ENCODE measurements at places on chromosomes 13 and 19.

DNA sequence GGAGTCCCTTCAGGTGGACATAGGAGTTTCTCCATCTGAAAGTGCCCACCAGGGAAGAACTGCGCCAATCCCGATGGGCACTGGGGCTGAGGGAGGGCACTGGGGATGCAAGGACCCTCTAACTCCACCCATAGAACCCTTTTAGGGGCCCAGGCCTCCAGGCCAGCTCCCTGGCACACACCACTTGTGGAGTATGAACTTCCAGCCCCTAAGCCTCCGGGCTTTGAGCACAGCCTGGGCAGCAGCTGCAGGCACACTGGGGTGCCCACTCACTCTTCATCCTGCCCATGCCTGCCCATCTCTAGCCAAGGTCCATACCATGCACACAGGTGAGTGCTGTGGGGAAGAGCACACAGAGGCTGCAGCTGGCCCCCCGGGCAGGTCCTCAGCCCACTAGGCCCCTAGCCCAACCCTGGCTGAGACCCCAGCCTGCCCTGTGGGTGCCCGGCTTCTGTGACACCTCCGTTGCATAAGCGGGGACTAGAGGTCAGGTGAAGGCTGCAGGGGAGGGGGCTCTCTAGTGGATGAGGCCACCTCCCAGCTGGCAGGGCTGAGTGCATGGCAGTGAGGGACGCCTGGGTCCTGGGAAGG lies 14.6 kb upstream of the SLC7A10 start:
- no peak for DNase-seq

DNA sequence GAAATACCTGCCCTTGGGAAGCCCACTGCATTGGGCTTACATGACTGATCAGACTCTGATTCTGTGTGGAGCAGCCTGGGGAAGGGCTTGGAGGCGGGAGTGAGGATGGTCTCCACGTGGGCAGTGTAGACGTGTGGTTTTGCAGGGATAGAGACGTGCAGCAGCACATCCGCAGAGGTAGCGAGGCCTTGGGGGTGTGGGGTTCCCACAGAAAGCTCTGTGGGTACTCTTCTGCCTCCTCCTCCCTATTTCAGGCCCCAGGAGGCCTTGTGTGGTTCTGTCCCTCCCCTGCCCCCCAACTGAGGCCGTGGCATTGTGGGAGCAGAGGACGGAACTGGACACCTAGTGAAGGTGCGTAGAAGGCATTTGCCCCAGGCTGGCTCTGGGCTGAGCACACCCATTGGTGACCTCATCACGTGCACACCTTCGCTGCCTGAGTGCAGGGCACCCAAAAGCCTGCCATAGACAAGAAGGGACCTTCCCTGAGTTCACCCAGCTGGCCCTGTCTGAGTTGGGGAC lies 28.9 kb downstream of the PPP1R37 start:
- DNase-seq, result no peak

GRCh38 chr19:4372165-4373012 lies 28.0 kb downstream of the SH3GL1 start:
- no peak for DNase-seq

DNA sequence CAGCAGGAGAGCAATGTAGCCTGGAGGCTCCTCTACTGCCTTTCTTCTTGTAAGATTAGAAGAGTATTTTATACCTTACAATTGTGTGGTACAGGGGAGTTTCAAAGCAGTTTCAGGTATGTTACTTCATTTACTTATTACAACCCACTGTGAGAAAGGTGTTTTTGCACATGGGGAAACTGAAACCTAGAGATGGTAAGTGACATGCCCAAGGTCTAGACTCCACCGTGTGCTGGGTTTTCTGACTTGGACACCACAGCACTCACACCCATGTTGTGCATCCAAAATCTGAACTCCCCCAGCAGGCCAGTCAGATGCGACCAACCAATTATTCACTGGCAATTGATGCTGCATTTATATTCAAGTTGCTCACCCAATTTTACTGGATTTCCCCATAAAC lies 22.8 kb downstream of the ERICH6B start:
- DNase-seq, result no peak

GRCh38 chr13:48507021-48507420 lies 25.9 kb downstream of the RCBTB2 start:
- DNase-seq, result no peak

DNA sequence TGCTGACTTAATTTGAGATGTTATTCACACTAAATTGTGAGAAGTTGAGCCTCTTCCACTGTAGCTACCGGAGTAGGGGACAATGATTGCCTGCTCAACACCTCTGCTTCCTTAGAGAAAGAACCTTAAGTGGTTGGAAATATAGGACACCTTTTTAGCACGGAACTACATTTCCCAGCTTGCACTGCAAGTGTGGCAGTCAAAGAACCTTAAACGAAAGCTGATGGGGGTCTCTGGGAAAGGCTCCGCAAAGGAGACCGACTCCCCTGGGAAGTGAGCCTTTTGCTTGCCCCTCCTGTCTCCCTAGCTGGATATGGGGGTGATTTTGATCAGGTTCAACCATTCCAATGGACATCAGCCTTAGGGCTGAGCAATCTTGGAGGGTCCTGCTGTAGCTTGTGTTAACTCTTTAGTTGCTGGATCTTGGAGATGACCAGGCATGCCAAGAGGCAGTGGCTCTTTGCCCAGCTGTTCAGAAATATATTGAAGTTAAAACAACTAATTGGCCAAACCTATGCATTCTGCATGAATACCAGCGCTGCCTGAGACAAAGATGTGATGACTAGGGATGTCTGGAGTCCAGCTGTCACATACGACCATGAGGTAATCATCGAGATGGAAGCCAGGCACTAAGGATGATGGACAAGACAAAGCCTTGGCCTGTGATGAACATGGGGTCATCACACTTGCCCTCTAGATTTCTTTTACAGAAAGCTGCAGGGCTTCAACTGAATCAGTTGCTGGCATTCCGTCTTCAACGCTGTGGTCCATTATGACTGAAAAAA lies 286.5 kb downstream of the FOXO1 start:
- DNase-seq, result no peak

DNA sequence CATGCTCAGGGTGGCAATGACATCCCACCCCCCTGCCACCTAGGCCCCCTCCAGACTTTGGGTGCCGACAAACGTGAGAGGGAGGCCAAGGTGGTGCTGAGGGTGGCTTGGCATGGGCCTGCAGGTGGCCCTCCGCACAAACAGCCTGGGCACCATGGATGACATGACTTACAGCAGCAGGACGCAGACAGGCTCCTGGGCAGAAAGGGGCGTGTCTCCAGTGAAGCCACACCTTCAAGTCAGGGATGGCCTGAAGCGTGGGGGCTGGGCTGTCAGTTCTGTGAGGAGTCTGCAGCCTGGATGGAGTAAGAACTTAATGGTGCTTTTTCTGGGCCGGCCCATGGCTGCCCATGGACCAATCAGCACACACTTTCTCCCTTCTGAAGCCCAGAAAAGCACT lies 25.3 kb downstream of the POMP start:
- DNase-seq, result no peak

GRCh38 chr19:57016076-57016475 lies 103.7 kb upstream of the USP29 start:
- no peak for DNase-seq

DNA sequence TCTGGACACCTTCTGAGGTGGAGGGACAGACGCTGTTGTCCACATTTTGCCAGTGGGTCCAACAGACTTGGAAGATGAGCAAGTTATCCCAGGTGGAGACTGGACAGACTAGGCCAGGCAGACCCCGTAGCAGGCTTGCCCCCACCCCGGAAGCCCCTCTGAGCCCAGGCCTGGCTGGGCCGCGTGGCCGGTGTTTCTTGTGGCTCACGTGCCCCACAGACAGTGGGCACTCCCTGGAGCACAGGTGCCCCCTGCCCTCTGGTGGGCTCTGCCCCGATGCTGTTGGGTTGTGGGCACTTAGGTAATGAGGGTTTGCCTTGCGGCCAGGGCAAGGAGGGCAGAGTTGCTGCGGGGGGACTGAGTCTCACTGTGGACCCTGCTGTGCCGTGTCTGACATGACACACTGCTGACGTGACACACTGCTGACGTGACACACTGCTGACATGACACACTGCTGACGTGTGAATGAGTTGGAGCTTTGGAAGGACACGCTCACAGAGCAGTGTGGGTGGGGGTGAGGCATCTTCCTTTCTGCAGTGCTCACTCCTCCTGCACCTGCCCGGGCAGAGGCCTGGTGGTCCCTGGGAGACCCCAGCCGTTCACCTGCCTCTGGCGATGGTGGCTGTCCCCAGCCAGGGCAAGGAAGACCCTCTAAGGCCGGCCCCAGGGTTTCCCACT lies 25.1 kb downstream of the DOT1L start:
- no peak for DNase-seq

- no peak for DNase-seq
Measured at GRCh38 chr19:4671185-4671851, 1.2 kb upstream of the MYDGF start.

GRCh38 chr19:30062065-30062906 lies 120.2 kb downstream of the URI1 start:
- DNase-seq, result no peak

DNA sequence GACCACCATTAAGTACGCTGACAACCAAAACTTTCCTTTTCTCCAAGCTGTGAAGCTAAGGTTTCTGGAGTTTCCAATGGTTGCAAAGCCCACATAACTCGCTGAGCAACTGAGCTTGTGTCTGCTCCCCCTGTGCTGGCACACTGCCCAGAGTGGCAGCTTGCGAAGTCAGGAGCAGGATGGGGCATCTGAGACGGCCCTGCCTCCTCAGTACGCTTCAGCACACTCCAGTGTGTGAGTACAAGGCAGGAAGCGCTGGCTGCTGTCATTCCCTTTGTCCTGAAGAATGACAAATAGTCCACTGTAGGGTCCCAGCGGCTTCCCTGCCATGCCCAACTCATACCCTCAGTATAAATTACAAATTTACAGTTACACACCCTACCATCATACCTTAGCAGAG lies 51.5 kb downstream of the SKA3 start:
- no peak for DNase-seq

Measured in stimulated activated CD4-positive, alpha-beta T cell treated with anti-CD3 and anti-CD28 coated beads, Interleukin-1b, Interleukin-23, amount 100 ng/mL, for 1 hour (primary cell).